Activated T-helper 1 cell treated with Interleukin-2 at 50 U/mL for 16 hours (primary cell): ENCODE measurements at places on chromosomes 3 and 15.

DNA sequence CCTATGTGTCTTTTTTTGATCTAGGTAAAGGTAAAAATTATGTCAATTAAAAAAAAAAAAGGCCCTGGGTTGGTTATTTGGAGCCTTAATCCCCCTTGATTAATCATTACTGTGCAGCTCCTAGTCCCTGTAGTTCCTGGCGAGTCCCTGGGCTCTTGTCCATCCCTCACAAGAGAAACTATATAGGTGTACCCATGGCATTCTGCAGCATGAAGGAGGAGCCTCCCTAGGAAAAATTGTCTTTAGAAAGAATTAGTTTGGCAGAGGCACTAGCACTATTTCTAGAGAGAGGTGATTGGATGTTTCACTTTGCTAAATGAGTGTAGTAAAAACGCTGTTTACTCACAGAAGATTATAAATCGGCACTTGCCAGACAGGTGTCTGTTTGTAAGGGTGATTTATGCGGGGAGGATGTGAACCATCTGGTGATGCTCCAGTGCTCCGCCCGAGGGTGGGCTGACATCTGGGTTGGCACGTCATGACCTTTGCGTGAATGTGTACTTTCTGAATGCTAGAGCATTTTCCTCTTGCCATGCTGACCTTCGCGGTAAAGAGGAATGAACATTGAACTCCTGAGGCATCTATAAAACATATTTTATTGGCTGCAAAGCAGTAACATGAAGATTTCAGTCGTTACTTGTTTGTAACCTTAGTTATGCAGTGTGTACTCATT lies 12.6 kb downstream of the PLCL2 start:
- no peak for DNase-seq

DNA sequence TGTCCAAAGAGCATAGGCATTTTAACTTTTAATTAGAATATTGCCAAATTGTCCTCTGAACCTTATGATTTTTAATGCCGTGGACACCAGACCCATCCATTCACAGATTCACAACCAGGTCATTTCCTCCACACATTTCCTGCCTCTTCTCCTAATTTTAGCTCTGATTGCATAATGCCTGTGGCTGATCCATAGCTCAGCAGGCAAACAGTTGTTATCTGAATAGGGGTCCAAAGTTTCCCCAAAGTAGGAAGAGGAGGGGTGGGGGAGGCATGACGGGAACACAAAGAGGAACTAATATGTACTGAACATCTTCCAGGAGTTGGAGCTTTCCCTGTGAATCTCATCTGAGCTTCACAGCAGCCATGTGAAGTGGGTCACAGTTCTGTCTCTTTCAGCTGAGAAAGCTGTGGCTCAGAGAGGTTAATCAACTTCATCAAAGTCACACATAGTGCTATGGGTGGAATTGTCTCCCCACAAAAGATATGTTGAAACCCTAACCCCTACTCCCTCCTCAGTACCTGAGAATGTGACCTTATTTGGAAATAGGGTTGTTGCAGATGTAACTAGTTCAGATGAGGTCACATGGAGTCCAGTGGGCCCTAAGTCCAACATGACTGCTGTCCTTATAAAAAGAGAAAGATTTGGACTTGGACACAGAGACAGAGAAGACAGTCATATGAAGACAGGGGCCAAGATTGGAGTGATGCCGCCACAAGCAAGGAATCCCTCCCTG lies 106.7 kb upstream of the AGBL1 start:
- no peak for DNase-seq

DNA sequence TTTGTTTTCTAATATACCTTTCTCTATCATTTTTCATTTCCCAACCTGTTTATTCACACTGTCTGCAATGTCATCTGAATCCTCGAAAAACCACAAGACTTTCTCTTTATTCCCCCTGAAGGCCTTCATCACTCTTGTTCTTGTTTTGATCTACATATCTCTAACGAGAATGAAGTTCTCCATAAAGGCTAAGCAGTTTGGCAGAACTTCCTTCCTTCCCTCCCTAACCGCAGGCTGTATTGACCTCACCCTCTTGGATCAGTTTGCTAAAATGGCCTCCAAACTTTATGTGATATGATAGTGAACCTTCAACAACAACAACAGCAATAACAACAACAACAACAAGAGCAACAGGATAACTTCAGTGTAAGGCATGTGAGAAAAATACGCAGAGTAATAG lies 392.8 kb downstream of the TIGIT start:
- no peak for DNase-seq

DNA sequence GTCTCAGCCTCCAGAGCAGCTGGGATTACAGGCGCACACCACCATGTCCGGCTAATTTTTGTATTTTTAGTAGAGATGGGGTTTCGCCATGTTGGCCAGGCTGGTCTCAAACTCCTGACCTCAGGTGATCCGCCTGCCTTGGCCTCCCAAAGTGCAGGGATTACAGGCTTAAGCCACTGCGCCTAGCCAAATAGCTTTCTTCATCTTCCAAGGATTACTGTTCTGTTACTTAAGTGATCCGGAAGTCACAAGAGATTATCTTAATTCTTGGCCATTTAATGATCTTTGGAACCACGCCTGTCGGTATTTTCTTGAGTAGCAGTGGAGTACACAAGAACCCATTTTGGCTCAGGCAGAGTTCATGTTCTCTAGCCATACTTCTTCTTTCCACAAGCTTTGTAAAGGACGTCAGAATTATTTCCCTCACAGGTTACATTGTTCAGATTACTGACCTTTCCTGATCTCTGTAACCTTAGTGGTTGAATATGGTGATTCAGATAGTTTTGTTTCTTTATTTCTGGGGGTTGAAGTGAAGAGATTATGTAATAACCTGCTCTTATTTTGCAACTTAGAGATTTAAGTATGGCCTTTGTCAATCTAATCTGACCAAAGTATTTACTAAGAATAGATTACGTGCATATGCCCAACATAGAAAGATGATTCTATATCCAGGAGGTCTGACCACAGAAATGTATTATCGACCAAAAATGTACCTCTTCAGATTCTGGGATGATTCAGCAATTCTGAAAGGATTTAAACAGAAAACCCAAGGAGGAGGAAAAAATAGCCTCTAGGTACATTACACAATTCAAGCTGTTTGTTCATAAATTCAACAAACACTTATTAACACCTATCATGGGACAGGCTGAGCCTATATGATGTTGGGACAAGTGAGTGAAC lies 132.2 kb downstream of the GREM1 start:
- no peak for DNase-seq

DNA sequence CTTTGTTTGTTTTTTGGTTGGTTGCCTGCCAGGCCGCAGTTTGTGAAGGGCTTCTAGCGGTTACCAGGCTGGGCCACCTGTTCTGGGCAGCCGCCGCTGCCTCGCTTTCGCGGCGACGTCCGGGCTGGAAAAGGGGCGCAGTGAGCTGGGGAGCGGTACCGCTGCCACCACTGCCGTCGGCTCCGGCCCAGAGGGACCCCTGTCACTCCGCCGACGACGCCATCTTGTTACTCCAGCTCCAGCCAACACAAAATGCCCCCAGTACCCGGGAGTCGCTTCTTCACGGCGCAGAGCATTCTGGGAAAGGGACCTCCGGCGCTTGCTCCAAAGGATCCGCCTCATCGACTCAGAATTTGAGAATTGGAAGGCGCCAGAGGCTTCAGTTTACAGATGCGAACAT lies 238.8 kb downstream of the CDIN1 start:
- no peak for DNase-seq

GRCh38 chr15:68341760-68342725 lies 64.5 kb downstream of the FEM1B start:
- no peak for DNase-seq

- DNase-seq: no peak
These were observed 193.3 kb downstream of the ZBTB20 start for GRCh38 chr3:114953800-114954199.

GRCh38 chr15:84871428-84871985 lies 13.0 kb upstream of the SLC28A1 start:
- no peak for DNase-seq

GRCh38 chr3:189195302-189195701 lies 23.5 kb downstream of the TPRG1 start:
- DNase-seq: no peak

DNA sequence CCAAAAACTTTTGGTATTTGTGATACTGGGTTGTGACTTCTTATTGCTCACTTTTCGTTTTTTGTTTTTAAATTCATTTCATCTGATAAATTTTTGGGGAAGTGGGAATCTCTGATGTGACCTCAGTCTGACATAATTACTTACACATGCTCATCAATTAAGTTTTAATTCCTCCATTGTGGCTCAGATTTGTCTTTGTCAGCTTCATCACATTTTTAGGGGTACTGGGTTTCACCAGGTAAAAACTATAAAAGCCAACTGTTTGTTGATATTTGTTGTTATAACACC lies 425.3 kb upstream of the TGFBR2 start:
- DNase-seq: no peak

- no peak for DNase-seq
These were observed 100.6 kb upstream of the IGF1R start for GRCh38 chr15:98547741-98548138.

DNA sequence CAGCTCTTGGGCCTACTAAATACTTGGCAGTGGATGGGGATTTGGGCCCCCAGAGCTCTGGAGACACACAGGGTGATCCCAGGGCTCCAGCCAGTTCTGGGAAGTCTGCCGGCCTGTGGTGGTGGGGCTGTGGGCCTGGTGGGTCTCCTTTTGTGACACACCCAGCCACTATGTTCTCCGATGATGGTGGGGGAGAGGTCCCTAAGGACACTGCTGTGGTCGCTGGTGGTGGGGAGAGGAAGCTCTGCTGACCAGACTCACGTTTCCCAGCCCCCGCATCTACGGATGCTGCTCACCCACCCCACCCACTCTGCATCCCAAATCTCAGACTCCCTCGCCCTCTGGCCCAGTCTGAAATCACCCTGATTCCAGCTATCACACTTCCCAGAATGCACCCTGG lies 396 bp downstream of the PLA2G4D start:
- DNase-seq: no peak

DNA sequence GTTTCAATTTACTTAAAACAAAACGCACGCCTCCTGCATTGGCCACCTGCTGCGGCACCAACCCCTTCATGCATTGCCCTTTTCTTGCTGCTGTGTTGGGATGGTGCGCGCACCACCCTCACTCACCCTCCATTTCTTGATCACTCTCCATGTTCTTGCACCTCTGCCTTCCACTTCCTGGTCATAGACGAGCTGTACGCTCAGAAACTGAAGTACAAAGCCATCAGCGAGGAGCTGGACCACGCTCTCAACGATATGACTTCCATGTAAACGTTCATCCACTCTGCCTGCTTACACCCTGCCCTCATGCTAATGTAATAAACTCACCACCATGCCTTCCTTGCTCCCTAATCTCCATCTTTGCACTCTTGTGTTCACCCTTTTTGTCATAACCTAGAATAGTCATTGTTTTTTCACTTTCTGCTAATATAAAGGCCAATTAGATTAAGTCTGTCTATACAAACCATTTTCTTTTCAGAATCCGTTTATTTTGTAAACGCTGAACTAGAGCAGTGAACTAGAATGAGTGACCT lies 21.4 kb downstream of the TPM1 start:
- no peak for DNase-seq

GRCh38 chr15:100269831-100270230 lies 71.9 kb downstream of the ADAMTS17 start:
- DNase-seq: no peak

- DNase-seq: no peak
These were observed 159.7 kb downstream of the SEMA6D start for GRCh38 chr15:47876986-47877385.

- no peak for DNase-seq
These were observed 64.7 kb downstream of the BFSP2 start for GRCh38 chr3:133464573-133464972.

DNA sequence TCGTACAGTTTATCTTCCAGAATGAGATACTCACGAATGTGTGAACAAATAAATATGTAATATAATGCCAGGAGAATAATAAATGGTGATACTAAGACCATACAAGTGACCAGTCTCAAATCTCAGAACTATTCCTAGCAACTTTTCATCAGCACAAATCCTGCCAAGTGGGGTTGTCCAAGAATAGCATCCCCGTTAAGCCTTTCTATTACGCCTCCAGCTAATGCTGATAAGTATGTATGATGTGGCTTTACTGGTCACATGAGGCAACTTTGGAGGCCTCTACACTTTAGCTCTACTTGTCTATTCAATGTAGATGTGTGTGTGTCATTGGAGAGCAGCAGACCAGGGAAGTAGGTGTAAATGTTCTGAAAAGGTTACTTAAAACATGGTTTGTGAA lies 129.5 kb downstream of the KCNMB2 start:
- no peak for DNase-seq

DNA sequence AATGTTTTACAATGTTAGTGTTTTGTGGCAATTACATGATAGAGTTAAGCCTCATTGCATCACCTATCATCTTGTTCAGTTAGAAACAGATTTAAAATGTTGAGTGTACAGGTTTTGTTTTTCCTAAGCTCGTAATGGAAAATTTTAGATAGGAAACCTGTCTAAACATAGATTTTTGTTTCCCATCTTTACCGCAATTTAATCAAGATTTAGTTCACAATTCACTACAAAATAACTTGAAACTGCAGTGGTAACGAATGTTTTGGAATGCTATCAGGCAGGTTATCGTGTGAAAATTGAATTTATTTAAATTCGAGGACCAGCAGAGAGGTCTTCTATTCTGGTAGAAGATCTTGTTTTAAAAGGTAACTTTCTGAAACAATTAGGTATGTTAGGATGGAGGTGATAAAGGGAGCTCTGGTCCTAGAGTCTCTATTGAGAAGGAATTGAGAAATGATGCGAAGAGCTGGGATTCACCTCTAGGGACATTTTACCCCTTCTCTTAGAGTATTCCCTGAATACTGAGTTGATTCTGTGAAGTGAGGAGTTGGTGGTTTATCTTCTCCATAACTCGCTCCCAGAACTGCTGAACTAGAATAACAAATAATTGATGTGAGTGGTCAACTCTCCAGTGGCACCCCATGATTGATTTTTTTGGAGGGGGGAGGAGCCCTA lies 1.4 kb downstream of the DOCK3 start:
- DNase-seq: no peak

DNA sequence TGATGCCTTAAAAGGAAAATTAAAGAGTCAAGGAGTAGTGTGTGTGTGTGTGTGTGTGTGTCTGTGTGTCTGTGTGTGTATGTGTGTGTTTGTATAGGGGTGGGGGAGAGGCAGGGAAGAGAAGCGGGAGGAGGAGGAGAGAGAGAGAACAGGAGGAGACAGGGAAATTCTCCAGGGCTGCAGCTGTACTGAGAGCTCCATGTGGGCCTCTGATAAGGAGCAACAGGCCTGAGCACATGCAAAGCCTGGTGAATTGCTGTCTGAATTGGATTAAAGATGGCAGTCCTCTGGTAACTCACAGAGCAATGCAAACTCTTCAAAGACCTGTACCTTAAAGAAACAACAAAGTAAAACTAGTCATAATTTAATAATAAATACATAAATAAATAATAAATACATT lies 70.6 kb downstream of the SEMA6D start:
- DNase-seq: no peak

DNA sequence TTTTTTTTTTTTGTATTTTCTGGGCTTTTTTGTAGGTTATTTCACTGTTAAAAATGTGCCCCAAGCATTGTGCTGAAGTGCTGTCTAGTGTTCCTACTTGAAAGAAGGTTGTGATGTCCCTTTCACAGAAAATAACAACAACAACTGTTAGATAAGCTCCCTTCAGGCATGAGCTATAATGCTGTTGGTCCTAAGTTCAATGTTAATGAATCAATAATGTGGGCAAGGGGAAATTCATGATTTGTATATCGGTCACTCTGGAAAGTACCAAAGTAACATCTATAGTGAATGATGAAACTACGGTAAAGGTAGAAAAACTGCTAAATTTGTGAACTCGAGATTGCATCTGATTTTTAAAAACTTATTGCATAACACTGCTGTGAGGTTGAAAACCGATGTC lies 539.4 kb downstream of the CADM2 start:
- DNase-seq: no peak
